ENCODE measurements at places on chromosomes 3 and 15.
A peak's percentile ranks its signal among the peaks of the same experiment; 100 is the strongest.

- DNase-seq = no peak
Observed at GRCh38 chr15:98380721-98381120, 267.6 kb upstream of the IGF1R start.

GRCh38 chr3:159643406-159643805 lies 345.2 kb upstream of the IL12A start:
- no peak for DNase-seq

DNA sequence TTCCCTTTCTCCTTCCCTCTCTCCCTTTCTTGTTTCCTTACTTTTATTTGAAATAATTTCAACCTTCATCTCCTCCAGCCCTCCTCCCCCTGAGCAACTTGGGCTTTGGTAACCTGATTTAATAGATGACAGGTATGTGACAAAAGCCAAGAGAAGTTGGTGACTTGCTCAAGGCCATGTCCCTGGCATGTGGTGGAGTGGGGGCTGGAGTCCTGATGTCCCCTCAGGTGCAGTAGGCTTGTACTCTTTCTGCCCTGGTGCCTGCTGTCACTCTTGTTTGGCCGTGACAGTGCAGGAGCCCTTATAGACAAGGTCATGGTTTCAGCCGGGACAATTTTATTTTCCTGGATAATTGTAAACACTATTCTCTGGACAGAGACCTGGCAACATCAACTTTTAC lies 152.7 kb downstream of the SV2B start:
- no peak for DNase-seq

DNA sequence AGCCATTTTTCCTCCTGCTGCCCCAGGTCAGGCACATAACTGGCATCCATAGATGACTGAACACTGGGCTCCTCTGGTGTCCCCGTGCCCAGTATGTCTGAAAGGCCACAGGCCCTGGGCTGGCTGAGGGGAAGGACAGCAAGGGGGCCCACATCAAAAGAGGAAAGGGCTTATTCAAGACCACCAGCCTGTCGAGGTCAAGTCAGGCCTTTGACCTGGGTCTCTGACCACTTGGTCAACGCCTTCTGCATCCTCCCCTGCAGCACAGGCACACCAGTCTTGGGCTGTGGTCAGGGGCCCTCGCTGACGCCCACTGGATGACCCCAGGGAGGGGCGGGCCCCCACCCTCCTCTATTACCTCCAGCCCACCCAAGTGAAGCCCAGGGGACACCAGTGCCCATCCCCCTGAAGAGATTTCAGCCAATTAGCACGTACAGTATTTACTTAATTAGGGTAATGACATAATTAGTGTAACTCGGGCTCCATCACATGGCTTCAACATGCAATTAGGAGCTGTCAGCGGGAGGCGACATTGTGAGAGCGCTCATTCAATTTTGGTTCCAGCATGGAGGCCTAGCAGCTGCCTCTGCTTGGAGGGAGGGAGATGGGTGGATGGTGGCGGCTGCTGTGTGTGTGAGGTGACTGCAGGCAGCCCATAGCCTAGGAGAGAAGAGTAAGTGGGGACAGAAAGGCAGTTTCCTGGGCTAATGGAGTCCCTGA lies 13.5 kb upstream of the DNAH1 start:
- DNase-seq = no peak

GRCh38 chr3:14235912-14236295 lies 57.3 kb downstream of the LSM3 start:
- peak; percentile 44 for DNase-seq

- no peak for DNase-seq
Observed at GRCh38 chr3:134646086-134646485, 4.7 kb downstream of the KY start.

DNA sequence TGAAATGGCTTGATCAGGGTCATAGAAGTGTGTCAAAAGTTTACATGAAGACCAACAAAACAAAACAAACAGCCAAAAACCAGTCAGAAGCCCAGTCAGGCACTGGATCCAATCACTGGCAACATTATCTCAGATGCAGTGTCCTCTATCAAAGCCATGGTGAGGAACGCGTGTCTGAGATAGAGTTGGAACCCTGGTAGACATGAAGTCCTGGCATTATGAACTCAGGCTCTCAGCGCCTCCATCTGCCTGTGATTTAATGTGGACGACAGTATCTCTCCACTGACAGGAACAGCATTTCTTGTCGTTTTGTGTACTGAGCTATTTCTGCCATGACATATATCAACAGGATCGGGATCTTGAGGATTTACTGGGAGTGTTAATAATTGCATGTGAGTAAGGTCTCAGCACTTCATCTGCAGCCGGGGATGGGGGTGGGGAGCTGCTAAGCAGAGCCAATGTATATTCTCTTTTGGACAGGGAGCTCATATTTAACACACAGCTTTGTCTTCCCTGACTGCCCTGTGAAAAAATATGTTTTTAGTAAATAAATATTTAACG lies 1120.0 kb downstream of the IGSF11 start:
- no peak for DNase-seq

DNA sequence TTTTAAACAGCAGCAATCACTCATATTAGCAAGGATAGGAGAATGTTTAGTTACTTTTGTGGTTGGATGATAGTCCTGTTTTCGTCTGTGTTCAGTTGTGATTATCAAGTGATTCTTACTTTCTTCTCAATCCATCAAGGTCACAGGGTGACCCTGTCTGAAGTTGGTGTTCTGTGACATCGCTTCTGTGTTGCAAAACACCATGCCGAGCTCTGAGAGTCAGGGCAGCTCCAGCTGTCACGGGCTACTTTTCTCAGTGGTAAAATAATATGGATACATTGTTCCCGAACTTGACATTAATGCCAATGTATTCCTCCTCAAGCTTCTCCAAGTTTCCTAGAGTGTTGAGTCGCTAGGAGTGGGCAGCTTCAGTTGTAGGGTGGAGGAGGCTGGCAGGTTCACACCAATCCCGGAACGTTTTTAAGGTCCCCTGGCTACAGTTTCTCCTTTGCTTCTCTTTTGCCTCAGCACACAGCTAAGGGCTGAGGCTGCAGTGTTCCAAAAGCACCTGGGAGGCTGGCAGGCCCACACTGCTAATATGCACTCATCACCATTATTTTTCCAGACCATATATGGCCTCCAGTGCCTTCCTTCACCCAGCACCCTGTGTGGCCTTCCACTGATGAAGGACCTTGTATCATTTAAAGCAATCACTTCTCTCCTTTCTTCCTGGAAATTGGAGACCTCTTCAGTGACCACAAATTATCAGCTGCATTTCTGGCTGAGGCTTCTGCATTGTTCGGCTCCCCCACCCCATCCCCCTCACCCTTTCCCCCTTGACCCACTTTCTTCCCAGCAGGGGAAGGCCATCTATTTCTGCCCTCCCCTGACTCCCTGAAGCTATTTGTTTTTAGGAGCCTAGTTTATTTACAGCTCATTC lies 25.8 kb downstream of the COLQ start:
- DNase-seq = no peak

- DNase-seq = no peak
Observed at GRCh38 chr15:68749793-68750192, 70.9 kb downstream of the ANP32A start.

DNA sequence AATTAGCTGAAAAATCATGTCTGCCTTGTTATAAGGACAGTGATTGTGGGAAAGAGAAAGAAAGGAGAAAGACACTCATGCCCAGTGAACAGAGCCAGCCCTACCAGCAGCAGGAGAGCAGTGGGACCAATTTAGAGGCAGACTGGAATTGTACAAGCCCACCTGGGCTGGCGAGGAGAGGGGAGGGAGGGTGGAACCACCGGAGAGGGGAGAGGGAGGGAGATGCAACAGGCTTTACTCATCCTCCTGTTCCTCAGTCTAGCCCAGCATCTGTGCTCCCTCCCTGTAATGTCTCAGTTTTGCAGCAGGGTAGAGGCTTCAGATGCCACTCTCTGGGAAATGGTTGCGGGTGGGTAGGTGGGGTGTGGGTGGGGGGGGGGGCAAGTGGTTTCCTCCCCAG lies 54.7 kb downstream of the RAB11A start:
- DNase-seq = no peak

DNA sequence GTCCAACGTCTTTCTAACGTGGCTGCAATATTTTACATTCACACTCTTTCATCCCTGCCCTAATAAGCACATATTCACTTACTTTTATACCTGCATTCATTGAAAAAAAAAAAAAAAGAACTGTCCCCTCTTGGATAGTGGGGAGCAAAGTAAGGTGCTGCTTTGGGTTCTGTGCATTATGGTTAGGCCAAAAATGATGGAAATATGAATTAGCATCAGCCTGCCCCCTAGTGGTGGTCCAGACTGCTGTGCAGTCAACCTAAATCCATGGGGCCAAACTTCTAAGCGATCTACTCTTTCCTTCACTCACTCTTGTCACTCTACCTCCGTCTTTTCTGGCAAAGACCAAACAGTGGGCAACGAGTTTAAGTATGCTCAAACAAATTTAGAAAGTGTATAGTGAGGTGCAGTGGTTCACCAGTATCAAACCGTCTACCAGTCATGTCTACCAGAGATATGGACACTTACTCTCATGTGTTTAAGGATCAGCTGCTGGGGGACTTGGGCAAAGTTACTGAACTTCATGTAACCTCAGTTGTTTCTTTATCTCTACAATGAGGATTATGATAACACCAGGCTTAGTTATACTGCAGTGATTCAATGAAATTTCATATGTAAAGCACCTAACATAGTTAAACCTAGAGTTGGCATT lies 61.5 kb upstream of the GRM7 start:
- DNase-seq = peak; percentile 48

- no peak for DNase-seq
Observed at GRCh38 chr3:22121068-22121701, 370.2 kb upstream of the ZNF385D start.

GRCh38 chr3:189685291-189685690 lies 54.1 kb downstream of the TP63 start:
- DNase-seq = no peak

- DNase-seq = peak; percentile 65
Observed at GRCh38 chr3:129606636-129607390, at the start of gene PLXND1. Gene PLXND1, minus strand, starts transcription at chr3:129606676. Its CDS starts 37 bp downstream, at chr3:129606639.

- DNase-seq = no peak
Observed at GRCh38 chr3:50210510-50211367, 5.7 kb downstream of the SLC38A3 start.

DNA sequence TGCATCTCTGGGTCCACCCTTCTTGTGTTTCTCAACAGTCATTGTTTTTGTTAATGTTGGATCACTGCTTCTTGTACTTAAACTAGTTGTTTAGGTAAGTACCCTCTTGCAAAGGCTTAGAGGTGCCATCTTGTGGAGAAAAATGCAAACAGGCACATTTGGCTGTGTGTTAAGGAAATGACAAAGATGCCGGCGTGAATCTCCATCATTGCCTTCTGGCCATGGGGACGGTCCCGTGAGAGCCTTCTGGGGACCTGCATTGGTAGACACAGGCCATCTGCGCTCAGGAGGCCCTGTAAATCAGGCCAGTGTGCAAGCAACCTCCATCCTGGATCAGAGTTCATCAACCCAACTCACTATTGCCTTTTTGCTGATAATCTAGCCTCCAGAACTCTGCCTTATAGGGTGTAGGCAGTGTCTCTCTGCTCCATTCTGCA lies 158.6 kb upstream of the NR2E3 start:
- peak; percentile 55 for DNase-seq

DNA sequence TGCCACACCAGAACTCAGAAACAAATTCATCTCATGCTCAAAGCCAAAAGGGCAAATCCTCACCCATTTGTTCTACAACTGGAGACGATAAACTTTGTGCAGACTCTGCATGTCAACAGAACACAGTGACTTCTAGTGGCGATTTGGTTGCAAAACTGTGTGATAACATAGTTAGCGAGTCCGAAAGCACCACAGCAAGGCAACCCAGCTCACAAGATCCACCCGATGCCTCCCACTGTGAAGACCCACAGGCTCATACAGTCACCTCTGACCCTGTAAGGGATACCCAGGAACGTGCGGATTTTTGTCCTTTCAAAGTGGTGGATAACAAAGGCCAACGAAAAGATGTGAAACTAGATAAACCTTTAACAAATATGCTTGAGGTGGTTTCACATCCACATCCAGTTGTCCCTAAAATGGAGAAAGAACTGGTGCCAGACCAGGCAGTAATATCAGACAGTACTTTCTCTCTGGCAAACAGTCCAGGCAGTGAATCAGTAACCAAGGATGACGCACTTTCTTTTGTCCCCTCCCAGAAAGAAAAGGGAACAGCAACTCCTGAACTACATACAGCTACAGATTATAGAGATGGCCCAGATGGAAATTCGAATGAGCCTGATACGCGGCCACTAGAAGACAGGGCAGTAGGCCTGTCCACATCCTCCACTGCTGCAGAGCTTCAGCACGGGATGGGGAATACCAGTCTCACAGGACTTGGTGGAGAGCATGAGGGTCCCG lies 199.7 kb downstream of the AKAP13 start:
- no peak for DNase-seq

DNA sequence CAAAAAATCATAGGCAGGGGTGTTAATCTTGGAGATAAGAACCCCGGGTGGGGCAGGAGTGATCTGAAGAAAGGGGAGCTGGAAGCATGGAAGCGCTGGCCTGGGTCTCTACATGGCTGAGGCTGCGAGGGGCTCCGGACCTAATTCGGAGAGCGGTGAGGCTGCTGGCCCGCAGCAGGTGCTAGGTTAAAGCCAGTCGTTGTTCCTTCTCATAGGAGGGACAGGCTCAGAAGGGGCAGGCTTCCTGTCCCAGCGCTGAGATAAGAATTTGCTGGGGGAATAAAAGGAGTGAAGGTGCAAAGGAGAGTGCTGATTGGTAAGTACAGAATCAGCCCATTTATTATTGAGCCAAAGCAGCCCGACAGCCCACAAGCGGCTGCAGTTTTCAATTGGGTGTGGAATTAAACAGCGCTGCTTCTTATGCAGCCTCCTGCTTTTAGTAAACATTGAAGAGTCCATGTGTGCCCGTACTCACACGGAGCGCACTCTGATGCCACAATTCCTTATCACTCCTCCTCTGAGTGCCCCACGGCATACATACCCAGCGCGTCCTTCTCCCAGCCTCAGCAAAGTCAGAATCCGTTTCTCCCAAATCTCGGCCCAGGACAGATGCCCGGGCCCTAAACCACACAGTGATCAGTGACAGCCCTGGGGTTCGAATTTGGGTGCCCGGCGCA lies 17.1 kb downstream of the CHST13 start:
- peak; percentile 75 for DNase-seq

GRCh38 chr15:59701880-59702279 lies 12.8 kb upstream of the BNIP2 start:
- no peak for DNase-seq

GRCh38 chr3:64627471-64628321 lies 60.1 kb downstream of the ADAMTS9 start:
- no peak for DNase-seq

DNA sequence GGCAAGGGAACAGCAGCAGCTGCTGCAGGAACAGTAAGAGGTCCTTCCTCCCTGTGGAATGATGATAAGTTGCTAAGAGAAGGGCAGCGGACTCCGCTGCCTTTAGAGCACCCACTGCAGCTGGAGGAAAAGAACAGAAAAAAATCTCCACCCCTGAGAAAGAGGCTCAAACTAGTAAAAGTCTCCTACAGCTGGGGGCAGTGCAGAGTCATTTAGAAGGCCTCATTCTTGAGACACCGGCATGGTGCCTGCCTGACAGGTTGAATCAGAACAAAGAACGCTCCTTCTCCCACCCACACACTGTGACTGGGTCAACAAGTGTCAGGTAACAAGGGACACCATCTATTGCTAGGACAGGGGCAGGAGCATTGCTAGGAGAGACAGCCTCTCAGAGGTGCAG lies 188.4 kb downstream of the ABHD5 start:
- peak; percentile 18 for DNase-seq

GRCh38 chr15:70416829-70417228 lies 319.1 kb upstream of the TLE3 start:
- DNase-seq = no peak

- DNase-seq = no peak
Observed at GRCh38 chr3:143090976-143091837, 28.4 kb upstream of the CHST2 start.

- DNase-seq = no peak
Observed at GRCh38 chr3:182954553-182955235, 25.6 kb downstream of the DCUN1D1 start.

Data from hematopoietic multipotent progenitor cell treated with erythropoietin and hydrocortisone succinate and interleukin-3 and kit ligand, for 8 days (in vitro differentiated cells).